ENCODE measurements at places on chromosomes 6 and 20.

GRCh38 chr6:63897459-63897858, 261.9 kb downstream of the PHF3 start:
- DNase-seq, result no peak

DNA sequence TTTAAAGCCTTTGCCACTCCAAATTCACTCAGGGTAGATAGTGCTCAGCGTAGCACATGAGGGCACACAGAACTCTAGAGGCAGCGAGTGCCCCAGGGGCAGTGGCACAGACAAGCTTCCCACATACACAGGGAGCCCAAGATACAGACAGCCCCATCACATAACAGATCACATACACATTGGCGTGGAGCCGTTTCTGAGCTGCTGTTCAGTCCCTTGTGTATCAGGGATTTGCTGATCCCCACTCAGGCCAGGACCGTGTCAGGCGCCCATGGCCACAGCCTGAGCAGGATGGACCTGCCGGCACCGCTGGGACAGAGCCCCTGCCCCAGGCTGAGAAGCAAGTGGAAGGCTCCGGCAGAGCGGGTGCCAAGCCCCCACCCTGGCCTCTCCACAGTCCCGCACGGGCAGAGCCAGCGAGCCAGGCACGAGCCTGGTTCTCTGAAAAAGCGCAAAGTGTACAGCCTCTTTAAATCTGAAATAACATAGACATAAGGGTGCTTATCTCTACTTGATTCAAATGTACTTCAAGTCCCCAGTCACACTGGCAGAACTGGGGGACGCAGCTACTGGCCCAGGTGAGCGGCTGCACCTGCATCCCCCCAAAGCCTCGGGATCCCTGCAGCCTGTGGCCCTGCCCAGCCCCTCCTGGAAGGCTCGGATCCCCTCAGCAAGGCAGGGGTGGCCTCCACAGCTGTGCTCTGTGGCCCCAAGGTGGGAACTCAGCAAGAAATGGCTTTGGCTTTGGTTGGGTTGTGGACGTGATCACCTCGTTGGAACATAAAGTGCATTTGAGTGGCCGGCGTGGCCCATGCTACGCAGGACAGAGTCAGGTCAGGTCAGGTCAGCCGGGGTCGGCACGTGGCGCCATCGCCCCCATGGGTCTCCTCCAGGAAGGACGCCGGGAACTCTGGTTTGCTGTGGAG, 231.3 kb downstream of the ERMARD start:
- DNase-seq, result no peak

- no peak for DNase-seq
Measured at GRCh38 chr6:29955783-29956182, 13.5 kb downstream of the HLA-A start.

DNA sequence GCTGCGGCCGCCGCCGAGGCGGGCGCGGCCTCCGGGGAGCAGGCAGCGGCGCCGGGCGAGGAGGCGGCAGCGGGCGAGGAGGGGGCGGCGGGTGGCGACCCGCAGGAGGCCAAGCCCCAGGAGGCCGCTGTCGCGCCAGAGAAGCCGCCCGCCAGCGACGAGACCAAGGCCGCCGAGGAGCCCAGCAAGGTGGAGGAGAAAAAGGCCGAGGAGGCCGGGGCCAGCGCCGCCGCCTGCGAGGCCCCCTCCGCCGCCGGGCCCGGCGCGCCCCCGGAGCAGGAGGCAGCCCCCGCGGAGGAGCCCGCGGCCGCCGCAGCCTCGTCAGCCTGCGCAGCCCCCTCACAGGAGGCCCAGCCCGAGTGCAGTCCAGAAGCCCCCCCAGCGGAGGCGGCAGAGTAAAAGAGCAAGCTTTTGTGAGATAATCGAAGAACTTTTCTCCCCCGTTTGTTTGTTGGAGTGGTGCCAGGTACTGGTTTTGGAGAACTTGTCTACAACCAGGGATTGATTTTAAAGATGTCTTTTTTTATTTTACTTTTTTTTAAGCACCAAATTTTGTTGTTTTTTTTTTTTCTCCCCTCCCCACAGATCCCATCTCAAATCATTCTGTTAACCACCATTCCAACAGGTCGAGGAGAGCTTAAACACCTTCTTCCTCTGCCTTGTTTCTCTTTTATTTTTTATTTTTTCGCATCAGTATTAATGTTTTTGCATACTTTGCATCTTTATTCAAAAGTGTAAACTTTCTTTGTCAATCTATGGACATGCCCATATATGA, 3.2 kb downstream of the MARCKS start:
- DNase-seq, result no peak

DNA sequence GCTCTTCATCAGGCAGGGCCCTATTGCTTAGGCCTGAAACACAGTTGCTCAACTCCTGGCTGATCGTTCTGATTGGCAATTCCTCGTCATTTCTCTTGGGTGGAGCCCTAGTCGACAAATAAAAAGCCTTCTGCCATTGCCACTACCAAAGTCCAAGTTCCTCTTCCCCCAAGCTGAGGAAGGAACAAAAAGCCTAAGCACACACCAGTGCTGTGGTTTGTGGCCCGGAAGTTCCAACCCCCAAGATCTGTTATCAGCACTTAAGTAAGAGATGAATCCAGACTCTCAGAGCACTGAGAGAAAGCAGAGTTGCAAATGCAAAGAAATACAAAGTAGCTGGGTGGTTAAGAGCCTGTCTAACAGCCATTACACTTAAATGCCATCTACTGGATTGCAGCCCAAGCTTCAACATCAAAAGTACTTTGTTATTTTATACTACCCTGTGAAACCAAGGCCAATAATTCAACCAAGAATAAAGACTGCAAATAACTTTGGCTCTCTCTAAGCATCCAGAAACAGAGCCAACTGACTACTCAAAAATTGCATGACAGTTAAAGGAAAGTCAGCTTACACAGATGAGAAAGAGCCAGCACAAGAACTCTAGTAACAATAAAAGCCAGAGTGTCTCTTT, 1024.0 kb downstream of the GRIK2 start:
- DNase-seq, result no peak

All from activated naive CD4-positive, alpha-beta T cell treated with Interleukin-2 at 50 U/mL for 16 hours (primary cell).